ENCODE measurements at places on chromosomes 3 and 15. TPM values are rescaled to one million over a fixed set of nuclear protein-coding genes. Genes with fewer than 3 reads are reported as not detected.

DNA sequence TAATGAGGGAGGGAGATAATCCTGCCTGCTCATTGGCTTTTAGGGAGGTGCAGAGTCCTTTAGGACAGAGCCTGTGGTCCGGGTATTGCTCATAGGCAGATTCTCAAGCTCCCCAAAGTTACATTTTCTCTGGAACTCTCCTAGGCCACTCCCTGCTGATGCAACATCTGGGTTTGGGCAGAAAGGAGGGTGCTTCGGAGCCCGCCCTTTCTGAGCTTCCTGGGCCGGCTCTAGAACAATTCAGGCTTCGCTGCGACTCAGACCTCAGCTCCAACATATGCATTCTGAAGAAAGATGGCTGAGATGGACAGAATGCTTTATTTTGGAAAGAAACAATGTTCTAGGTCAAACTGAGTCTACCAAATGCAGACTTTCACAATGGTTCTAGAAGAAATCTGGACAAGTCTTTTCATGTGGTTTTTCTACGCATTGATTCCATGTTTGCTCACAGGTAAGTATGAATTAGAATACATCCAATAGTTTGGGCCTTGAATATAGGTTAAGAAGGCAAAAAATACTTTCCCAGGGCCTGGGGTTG lies at the start of gene IL20RB:
Gene IL20RB (plus strand): TSS at position 233 of the 538 bp plus-strand sequence. CDS start 131 bp downstream, at position 364.
- DNase-seq, result peak; percentile 92

DPPA2 gene
- total RNA-seq, result not detected

CAMK1 gene
- total RNA-seq, result 9.2 TPM

DNA sequence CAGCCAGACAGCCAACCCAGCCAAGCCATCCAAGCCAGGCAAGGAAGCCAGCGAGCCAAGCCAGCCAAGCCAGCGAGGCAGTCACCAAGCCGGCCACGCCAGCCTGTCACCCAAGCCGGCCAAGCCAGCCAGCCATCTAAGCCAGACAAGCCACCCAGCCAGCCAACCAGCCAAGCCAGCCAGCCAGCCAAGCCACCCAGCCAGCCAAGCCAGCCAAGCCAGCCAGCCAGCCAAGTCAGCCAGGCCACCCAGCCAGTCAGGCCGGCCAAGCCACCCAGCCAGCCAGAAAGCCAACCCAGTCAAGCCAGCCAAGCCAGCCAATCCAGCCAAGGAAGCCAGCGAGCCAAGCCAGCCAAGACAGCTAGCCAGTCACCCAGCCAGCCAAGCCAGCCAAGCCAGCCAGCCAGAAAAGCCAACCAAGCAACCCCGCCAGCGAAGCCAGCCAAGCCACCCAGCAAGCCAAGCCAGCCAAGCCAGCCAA lies 201.2 kb downstream of the GOLGA6L6 start:
- DNase-seq, result peak; percentile 93

RBMS3 gene
- 7.3 TPM for total RNA-seq

DNA sequence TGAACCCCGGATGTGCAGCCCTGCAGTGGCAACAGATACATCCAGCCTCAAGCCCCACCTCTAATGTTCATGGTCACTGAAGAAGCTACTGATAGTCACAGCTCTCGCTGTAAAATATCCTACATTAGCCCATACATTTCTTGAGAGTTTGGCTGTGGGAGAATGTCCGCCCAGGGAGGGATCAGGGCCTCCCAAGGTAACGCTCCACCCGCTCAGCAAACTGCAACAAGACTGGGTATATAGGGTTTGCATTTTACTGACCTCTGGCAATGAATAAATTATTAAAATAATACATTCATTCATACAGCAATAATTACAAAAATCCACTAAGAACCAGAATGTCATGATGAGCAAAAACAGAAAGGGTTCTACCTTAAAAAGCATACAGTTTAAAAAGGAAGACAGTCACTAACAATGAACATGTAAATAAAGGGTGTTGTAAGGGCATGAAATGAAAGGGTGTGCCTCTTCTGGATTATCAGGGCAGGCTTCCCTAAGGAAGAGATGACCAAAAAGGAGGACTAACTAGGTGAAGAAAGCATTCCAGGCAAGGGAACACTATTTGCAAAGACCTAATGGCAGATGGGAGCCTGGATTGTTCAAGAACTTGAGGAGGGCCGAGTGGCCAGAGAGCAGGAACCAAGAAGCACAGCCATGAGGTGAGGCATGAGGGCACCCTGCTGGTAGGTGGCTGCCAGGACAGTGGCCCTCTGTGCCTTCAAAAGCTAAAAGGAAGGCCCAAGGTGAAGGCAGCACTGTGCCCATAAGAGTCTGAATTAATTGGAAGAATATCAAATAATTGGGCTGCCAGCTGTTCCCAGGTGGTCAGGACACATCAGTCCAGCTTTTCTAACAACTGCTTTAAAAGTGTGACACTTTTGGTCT lies 28.1 kb upstream of the CTDSPL start:
- DNase-seq, result no peak

SHC4 gene
- 0.63 TPM for total RNA-seq

All from lower leg skin (tissue), 4 donors.